ENCODE measurements at places on chromosomes 5 and 9. TPM values are rescaled to one million over a fixed set of nuclear protein-coding genes. Genes with fewer than 3 reads are reported as not detected.

- no peak for DNase-seq
These were observed 204.7 kb downstream of the CDK5RAP2 start for GRCh38 chr9:120375316-120375715.

GRCh38 chr5:124806026-124806372 is 59.6 kb upstream of the ZNF608 start:
- DNase-seq: no peak

DNA sequence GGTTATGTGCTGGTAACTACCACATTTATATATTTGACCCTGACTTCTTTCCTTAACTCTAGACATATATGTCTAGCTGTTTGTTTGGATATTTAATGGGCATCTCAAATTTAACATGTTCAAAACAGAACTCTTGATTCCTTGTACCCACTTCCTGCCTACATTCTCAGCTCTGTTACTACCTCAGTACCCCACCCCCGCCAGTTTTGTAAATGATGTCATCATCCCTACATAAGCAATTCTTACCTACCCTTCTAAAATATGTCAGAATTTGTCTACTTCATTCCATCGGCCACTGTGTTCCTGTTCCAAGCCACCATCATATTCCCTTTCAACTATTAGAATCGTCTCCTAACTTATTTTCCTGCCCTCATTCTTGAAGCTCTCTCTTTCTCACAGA is 4.8 kb downstream of the RAD50 start:
- DNase-seq: no peak

- DNase-seq: no peak
These were observed 111.7 kb downstream of the KCNN2 start for GRCh38 chr5:114473541-114473940.

- no peak for DNase-seq
These were observed 504.5 kb upstream of the ITGA1 start for GRCh38 chr5:52283221-52283620.

DNA sequence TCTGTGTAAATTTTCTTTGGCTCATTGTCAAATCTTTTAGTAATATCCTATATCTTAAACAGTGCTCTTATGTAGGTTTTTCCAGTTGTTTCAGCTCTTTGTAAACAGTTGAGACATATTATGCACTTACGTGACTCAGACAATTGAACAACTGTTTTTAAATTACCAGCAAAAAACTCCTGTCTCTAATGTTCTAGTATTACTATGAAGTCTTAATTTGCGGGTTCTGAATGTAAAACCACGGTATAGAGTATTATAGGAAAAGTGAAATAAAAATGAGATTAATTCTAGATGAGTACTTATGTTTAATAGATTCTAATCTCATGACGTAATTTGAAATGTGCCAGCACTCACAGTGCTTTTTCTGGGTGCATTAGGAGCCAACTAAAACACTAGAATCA is 136.0 kb downstream of the GDNF start:
- no peak for DNase-seq

DNA sequence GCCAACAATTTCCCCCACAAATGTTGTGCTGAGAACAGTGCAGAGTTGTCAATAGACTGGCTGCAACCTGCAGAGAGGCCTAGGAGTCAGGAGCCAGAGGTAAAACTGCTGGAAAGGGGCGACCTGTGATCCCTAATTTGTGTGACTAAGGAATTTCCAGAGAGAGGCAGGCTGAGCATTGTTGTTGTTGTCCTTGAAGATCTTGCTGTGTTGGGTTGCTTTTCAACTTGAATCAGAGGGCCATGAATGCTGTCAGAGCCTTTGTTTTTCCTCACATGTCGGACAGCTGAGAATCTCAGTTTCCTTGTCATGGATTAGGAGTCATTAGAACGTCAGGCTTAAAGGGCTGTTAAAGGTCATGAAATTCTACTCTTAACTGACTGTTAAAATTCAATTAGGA is 134.6 kb upstream of the ASTN2 start:
- no peak for DNase-seq

DNA sequence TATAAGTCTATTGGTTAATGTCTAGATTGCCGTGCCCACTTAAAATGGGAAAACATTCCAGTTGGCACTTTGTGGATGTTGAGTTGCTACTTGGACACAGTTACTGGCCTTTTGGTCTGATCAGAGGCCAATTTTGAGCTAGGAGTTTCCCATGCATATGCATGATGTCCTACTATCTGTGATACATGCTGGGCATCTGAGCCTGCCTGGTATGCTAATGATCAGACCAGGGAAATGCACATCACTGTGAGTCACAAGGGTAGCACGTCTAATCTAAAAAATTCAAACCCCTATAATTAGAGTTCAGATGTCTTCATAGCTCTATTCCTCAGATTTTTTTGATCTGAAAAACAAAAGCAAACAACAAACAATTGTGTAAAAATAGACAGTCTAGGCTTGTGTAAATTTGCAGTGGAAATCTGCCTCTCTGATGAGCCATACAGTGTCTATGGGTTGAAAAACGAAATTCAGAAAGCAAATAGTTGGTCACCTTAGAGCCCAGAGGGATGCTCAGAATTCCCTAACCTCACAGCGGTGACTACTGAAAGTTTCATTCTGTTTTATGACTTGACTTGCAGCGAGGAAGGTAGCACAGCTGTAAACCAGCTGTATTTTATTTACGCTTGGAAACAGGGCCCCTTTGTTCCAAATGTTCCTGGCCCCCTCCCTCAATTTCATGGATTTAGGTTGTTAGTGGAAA is 37.3 kb downstream of the PALM2AKAP2 start:
- DNase-seq: no peak

- DNase-seq: no peak
These were observed 213.5 kb downstream of the GLIS3 start for GRCh38 chr9:4086119-4087090.

DNA sequence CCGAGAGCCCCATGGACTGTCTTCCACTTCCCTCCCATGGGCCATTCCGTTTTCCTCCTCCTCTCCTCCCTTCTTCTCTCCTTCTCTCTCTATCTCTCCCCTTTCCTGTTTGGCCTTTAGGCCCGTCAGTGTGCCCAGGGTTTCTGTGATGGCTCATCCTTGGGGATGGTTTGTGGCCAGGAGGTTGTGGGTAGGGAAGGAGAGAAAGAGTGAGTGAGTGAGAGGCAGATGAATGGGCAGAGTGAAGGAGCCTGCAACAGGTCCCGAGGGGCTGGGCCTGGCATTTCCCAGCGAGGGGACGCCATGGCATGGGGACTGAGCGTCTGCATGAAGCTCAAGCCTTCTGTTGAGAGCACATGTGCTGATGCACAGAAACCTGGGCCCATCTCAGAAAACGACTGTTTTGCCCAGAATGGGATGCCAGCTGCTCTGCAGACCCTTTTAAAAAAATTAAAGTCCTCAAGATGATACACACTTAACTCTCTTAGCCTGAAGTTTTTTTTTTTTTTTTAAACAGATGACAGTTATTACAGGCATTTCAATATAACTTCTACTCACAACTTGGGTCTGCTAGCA is 69.1 kb downstream of the PRRT1B start:
- no peak for DNase-seq

The TAS2R1 gene
- total RNA-seq: not detected

DNA sequence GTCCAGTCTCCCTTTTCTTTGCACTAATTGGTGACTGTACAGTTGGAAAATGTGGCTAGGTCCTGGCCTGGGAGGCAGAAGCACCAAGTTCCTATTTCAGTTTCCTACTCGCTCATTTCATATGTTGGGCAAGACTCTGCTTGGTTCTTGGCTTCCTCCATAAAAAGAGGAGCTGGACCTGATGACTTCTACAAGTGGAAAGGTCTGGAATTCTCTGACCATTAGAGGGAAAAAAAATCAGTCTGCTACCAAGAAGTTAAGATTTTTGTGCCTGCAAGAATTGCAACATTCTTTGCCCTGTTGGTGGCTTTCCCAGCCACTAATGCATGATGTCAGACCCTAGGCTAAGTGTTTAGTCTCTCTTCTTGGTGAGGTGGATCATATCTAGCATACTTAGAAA is 91.5 kb downstream of the WDR41 start:
- no peak for DNase-seq

The ADAMTSL1 gene
- total RNA-seq: 22.6 TPM

DNA sequence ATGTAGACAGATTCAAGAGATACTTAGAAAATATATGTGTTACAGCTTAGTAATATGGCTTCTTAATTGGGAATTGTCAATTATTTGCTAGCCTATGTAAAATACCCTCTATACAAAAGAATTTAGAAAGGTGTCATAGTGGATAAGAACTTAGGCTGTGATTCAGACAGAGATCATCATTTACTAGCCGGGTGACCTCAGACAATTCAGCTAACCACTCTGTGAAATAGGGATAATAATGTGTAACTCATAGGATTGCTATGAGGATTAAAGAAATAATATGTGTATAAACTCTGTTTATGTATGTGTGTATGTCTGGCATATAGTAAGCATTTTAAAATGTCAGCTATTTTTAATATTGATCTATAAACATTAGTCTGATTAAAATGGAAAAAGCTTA is 5.9 kb upstream of the LARS1 start:
- no peak for DNase-seq

The MYMK gene
- total RNA-seq: not detected

GRCh38 chr5:131193106-131193505 is 22.4 kb downstream of the LYRM7 start:
- DNase-seq: no peak

GRCh38 chr9:89980600-89980999 is 375.8 kb downstream of the GADD45G start:
- DNase-seq: no peak

The OR2K2 gene
- total RNA-seq: not detected

DNA sequence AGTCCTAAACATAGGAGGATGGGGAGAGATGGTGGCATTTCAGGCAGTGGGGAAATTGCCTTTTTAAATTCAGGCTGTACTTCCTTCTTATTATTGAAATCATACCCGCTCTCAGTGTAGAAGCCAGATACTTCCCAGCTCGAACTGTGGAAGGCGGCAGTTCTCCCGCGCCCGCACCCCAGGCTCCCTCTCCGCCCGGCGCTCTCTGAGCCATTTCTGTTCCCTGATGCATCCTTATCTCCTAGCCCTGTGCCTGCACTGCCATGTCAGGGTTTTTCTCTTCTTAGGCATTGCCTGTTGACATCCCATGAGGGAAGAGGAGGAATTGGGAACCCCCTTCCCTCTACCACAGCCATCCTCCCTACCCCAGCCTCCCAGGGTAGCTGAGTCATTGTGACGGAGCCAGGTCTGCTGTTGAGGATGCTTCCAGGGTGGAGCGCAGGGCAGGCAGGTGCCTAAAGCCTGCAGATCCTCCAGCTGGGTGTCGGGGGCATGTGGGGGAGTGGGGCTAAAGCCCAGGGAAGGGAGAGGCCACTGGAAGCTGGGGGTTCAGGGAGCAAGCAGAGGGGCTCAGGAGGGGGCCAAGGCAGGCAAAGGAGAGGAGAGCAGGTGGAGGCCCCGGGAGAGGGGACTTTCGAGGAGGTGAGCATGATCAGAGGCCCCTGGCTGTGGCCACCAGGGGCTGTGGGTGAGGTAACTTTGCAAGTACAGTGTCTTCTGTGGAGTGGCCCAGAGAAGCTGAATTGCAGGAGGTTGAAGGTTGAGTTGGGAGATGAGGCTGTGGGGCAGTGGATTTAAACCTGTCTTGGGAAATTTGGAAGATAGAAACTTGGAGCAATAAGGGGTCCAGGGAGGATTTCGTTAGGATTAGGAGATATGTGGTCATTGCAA is 16.2 kb downstream of the LAMC3 start:
- no peak for DNase-seq

DNA sequence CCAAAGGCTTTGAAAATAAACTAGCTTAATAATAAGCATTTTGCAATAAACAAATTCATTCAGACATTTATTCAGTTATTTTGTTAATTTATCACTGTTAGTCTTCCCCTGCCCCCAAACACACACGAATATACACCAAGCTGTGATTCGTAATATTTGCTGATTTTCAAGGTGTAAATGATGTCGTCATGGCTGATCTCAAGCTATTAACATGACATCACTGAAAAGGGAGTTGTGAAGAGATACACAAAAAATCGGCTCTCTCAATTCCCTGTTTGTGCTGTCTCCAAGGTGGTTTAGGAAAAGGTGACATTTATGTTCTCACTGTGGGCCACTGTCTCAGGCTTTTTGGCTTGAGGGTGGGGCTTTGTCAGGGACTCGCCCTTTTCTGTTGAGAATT is 413.3 kb downstream of the CDH9 start:
- DNase-seq: no peak

- peak; percentile 52 for DNase-seq
These were observed 89.7 kb upstream of the CDKN2B start for GRCh38 chr9:22098643-22099332.

DNA sequence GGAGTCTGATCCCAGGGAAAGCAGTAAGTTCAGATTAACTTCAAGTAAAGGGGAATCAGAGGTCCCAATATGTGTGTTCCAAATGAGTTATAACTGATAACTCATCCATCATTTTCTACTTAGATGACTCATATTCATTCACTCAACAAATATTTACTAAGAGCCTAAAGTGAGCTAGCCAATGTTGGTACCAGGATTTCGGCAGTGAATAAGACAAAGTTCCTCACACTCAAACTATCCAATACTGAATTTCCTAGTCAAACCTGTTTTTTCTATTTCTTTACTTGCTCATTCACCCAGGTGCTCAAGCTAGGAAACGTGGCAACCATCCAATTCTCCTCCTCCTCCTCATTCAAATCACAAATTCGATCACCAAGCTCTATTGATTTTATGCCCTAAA is 25.8 kb downstream of the FBXW2 start:
- DNase-seq: no peak

DNA sequence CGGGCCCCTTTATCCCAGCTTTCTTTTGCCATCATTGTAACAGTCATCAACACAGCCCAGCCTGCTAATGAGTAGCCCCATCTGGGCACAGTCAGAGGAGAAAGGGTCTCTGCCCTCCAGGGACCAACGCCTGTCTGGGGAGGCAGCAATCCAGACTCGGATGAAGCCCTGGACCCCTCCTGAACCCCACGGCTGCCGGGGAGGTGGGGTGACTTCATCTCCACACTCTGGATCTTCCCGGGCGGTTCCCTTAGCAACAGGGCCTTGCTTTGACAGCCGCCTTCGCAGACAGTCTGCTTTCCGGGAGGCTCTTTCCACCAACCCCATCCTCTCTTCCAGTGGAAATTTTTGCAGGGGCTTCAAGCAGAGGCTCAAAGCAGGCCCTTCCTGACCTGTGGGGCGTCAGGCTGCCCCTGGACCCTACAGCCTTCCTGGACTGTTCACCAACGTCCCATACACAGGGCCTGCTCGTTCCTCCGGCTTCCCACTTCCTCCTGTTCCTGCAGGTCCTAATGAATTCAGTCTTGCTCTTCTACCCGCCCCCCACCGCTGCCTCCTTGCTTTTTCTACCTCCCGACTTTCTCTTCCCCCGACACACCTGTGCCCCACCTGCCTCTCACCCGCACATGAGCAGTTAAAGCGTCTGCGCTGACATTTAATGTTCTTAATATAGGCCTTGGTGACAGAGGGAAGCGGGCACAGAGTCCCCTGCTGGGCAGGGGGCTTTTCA is 161.7 kb upstream of the MVB12B start:
- no peak for DNase-seq

DNA sequence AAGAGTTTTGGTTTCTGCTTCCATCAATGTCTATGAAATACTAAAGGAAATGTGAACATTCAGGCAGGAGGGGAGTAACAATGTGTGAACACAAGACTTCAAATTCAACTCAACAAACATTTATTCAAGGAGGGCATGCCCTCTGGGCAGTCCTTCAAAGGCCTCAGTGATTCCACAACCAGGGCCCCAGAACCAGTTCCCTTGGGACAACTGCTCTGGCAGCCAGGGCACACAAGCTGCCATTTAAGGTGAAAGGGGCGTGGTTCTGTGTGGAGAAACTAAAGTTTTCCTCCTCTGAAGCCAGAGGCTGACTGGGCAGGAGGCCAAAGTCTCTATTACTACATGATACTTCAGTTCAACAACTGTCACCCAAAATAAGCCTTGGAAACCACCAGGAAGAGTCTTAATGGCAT is 3.2 kb downstream of the RBM18 start:
- peak; percentile 61 for DNase-seq

The PCDHGB3 gene
- 2.0 TPM for total RNA-seq

GRCh38 chr5:103860327-103860726 is 297.7 kb upstream of the NUDT12 start:
- no peak for DNase-seq

All from mucosa of descending colon (tissue), 3 donors.